ENCODE measurements at places on chromosomes 3 and 15.
A peak's percentile ranks its signal among the peaks of the same experiment; 100 is the strongest.

DNA sequence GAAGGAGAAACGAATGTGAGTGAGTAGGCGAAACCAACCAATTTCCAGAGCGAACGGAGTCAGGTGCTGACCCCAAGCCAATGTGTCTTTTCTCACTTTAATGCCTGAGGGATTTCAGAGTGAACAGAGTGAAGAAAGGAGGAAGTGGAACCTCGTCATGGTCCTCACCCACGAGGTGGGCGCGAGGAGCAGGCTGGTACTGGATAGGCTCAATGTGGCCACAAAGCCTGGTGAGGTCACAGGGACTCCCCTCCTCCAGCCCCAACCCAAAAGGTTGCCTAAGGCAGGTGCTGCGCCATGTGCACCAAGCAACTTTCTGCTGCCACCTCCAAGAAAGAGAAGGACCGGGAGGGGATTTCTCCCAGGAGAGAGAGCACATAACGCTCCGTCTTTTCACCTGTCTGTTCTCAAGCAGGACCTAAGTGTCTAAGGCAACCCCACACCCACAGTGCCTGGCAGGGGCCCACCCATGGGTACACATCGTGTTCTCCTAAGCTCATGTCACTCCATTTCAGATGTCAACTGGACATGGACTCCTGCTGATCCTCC, 3.8 kb downstream of the NRROS start:
- peak; percentile 25 for DNase-seq

- no peak for DNase-seq
Observed at GRCh38 chr3:151985787-151986430, 112.5 kb downstream of the SUCNR1 start.

- peak; percentile 48 for DNase-seq
Observed at GRCh38 chr3:182683453-182683852, 109.9 kb upstream of the ATP11B start.

- no peak for DNase-seq
Observed at GRCh38 chr3:178685591-178685906, 149.3 kb downstream of the KCNMB2 start.

DNA sequence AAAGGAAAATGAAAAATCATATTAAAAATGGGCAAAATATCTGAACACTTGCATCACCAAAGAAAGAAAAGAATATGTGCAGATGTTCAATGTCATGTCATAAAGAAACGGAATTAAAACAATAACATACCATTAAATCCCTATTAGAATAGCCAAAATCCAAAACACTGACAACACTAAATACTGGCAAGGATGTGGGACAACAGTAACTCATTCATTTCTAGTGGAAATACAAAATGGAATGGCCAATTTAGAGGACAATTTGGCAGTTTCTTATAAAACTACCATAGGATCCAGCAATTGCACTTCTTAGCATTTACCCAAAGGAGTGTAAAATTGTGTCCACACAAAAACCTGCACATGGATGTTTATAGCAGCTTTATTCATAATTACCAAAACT, 542.5 kb upstream of the UBE2E2 start:
- DNase-seq, result no peak

DNA sequence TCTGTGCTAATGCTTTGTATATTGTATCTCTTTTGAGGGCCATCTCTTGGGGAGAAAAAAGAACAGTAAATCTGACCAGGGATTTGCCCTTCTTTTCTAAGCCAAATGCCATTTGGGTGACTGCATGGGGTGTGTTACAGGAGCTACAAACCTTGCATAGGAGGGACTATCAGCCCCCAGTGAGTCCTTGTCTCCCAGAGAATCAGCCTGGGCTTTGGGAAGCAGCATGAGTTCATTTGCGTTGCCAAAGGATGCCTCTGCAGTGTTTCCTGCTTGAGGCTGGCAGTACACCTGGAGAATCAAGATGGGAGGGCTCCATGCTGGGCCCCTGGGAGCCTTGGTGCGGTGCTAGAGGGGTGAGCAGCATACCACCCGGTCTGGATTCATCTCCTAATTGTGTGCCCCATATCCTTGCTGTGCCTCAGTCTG, 49.6 kb upstream of the POLG start:
- DNase-seq, result no peak

All from activated CD4-positive, alpha-beta T cell treated with anti-CD3 and anti-CD28 coated beads, Interleukin-2, amount 50 U/mL, for 4 hours (primary cell).